ENCODE measurements at places on chromosomes 3 and 15.

DNA sequence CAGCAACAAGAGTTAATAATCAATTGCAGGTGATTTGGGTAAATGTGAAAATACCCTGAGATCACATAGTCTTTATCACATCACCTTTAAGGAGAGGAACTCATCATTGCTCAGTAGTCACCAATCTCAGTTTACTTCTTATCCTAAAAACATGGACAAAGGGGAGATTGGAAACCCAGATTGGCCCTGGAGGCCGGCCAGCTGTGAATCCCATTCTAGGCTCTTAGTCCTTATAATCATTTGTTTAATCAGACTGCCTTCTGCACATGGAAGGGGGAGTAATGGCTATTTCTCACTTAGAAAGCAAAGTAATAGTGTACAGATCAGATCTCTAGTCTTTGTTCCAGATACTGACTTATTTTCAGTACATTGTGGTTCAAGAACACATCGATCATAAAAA lies 37.2 kb upstream of the CPB1 start:
- no peak for DNase-seq

- DNase-seq = no peak
Measured at GRCh38 chr3:152039887-152040286, 166.4 kb downstream of the SUCNR1 start.

- no peak for DNase-seq
Measured at GRCh38 chr15:69816522-69816921, 281.2 kb downstream of the TLE3 start.

DNA sequence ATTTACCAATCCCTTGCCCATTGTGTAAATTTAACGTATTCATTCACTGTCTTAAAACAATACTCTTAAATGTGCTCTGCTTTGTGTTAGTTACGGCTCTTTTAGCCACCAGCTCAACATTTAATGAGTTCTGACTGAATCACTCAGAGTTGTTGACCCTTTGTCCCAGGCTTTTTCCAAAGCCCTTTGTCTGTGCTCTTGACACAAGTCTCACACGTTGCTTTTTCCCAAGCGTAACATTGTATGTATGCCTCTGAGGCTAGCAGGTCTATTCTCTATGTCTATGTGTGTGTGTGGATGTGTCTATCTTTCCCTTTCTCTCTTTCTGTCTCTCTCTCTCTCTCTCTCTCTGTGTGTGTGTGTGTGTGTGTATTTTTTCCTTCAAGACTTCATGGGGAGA lies 435.4 kb upstream of the GOLIM4 start:
- DNase-seq = no peak

GRCh38 chr3:14614189-14614588 lies 37.4 kb upstream of the CCDC174 start:
- no peak for DNase-seq

GRCh38 chr3:44359146-44359751 lies 20.7 kb downstream of the TCAIM start:
- DNase-seq = no peak

- no peak for DNase-seq
Measured at GRCh38 chr15:45549541-45550220, 27.1 kb upstream of the SLC30A4 start.

DNA sequence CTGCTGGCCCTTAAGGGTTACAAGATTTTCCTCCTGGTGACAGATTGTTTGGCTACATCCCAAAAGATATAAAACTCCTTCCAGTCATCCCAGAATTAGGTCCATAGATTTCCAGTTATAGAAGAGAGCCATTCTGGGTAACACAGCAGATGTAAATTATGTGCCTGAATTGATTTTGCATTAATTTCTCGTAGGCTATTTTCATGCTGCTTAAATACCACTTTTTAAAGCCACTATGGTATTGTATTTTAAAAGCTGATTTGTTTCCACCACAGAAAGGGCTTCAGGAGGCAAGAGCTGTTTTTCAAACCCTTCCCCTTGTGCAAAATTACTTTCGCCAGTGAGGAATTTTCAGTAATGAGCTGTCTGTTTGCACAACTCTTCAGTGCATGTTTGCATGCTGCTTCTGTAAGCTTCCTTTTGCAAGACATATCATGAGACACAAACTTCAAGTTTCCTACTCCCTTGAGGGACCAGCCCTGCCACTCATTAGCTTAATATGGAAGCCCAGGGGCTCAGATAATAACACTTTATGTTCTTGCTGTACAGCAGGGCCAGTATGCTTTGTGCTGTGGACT lies 105.4 kb upstream of the TNIK start:
- DNase-seq = no peak

- DNase-seq = no peak
Measured at GRCh38 chr3:49607796-49608195, 53.5 kb downstream of the BSN start.

DNA sequence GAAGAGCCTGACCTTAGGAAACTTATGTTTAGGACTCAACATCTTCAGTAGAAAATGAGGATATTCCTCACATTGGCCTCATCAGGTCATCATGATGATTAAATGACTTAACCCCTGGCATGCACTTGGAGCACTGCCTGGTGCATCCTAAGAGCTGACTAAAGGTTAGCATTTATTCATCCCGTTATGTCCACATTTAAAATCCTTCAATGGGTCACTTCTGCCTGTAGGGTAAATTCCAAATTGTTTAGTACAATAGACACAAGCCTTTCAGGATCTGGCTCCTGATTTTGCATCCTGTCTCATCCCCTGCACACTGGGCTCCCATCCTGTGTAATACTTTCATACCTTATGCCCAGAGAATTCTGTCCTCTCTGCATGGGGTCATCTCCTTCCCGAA lies 195.2 kb upstream of the MCTP2 start:
- no peak for DNase-seq

GRCh38 chr3:180085122-180085710 lies 48.5 kb upstream of the PEX5L start:
- no peak for DNase-seq

- no peak for DNase-seq
Measured at GRCh38 chr3:40585381-40586016, 60.7 kb downstream of the ZNF621 start.

- DNase-seq = no peak
Measured at GRCh38 chr15:66151809-66152208, 101.7 kb downstream of the MEGF11 start.

Data from upper lobe of left lung (tissue), 6 donors.